Camera-type eye (tissue), 1 donor: ENCODE measurements at places on chromosomes 3 and 15. TPM values are rescaled to one million over a fixed set of nuclear protein-coding genes. Genes with fewer than 3 reads are reported as not detected.

ZNF710 gene
- total RNA-seq = 11.7 TPM

PLCB2 gene
- 9.7 TPM for total RNA-seq

ROPN1 gene
- total RNA-seq = not detected

SLC12A1 gene
- total RNA-seq = 2.1 TPM

SLC51A gene
- 0.77 TPM for total RNA-seq

HRG gene
- not detected for total RNA-seq

LRRIQ4 gene
- 0.33 TPM for total RNA-seq

CHRNB4 gene
- 28.1 TPM for total RNA-seq

GOLGA6B gene
- total RNA-seq = not detected

SOX14 gene
- total RNA-seq = not detected

ITIH3 gene
- 0.66 TPM for total RNA-seq

NR1I2 gene
- 0.38 TPM for total RNA-seq

WNT7A gene
- 9.1 TPM for total RNA-seq

SCG5 gene
- 42.4 TPM for total RNA-seq

SHF gene
- 40.8 TPM for total RNA-seq

GXYLT2 gene
- total RNA-seq = 33.9 TPM

NOX5 gene
- 0.55 TPM for total RNA-seq

ARGFX gene
- not detected for total RNA-seq

ATP13A4 gene
- total RNA-seq = 14.6 TPM

GOLGA8T gene
- not detected for total RNA-seq

GPR176 gene
- total RNA-seq = 19.8 TPM

AGBL1 gene
- 3.7 TPM for total RNA-seq

SCN11A gene
- 1.4 TPM for total RNA-seq

CCPG1 gene
- 65.0 TPM for total RNA-seq

SLC15A2 gene
- total RNA-seq = 28.6 TPM

ZCWPW2 gene
- 2.6 TPM for total RNA-seq

OSTN gene
- 7.3 TPM for total RNA-seq

CFAP100 gene
- total RNA-seq = not detected

MELTF gene
- total RNA-seq = 6.5 TPM

CCDC9B gene
- 8.4 TPM for total RNA-seq

SLCO2A1 gene
- total RNA-seq = 1.3 TPM

SPSB4 gene
- 13.7 TPM for total RNA-seq

HESX1 gene
- total RNA-seq = 1.9 TPM

STRIT1 gene
- total RNA-seq = not detected

CADM2 gene
- total RNA-seq = 137 TPM

C3orf22 gene
- total RNA-seq = not detected

KNG1 gene
- total RNA-seq = not detected

NAALADL2 gene
- total RNA-seq = 43.9 TPM

CACNA2D2 gene
- 17.4 TPM for total RNA-seq

SLC2A2 gene
- not detected for total RNA-seq

CLDN18 gene
- not detected for total RNA-seq

PLA2G4D gene
- not detected for total RNA-seq

ADAMTSL3 gene
- total RNA-seq = 44.9 TPM

ARHGEF26 gene
- 37.5 TPM for total RNA-seq

DCLK3 gene
- 1.6 TPM for total RNA-seq

MEIS2 gene
- 132 TPM for total RNA-seq

SLC28A1 gene
- 0.16 TPM for total RNA-seq

TGM4 gene
- total RNA-seq = not detected

CCDC54 gene
- not detected for total RNA-seq

PAQR9 gene
- total RNA-seq = 3.6 TPM
